Right forelimb (tissue), 1 donor: ENCODE measurements at places on chromosomes 2 and 18.

GRCh38 chr18:46273861-46274260, 169.7 kb downstream of the HAUS1 start:
- no peak for DNase-seq

- DNase-seq = no peak
Measured at GRCh38 chr2:179613701-179614100, 247.7 kb downstream of the ZNF385B start.

DNA sequence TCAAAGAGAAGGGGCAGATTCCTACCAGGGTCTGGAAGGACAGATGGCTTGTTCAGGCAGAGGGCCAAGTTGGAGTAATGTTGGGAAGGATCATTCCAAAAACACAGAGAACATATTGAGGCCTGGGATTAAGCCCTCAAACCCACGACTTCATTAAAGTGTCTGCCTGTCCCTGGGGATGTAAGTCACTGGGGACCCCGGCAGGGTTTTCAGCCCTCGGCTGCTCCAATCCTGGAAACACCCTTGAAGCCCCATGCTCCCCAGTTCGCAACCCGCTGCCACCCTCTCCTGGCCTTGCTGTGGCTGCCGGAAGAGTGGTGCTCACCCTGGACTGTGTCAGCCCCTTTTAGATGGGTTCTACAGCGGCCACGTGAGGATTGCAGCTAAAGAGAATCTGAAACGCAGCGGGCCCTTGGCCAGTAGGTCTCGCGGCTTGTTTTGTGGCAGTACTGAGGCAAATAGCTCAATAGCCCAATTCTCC, 79.9 kb downstream of the EPAS1 start:
- DNase-seq = no peak

- DNase-seq = no peak
Measured at GRCh38 chr2:85011098-85011497, 40.1 kb downstream of the KCMF1 start.

- DNase-seq = peak; percentile 29
Measured at GRCh38 chr2:109435066-109435690, 178.6 kb downstream of the SEPTIN10 start.

GRCh38 chr18:23274638-23275482, 139.6 kb downstream of the CABLES1 start:
- DNase-seq = no peak

- DNase-seq = no peak
Measured at GRCh38 chr18:79692886-79693285, 13.3 kb downstream of the CTDP1 start.

GRCh38 chr2:136255648-136256461, 137.9 kb upstream of the CXCR4 start:
- DNase-seq = no peak

DNA sequence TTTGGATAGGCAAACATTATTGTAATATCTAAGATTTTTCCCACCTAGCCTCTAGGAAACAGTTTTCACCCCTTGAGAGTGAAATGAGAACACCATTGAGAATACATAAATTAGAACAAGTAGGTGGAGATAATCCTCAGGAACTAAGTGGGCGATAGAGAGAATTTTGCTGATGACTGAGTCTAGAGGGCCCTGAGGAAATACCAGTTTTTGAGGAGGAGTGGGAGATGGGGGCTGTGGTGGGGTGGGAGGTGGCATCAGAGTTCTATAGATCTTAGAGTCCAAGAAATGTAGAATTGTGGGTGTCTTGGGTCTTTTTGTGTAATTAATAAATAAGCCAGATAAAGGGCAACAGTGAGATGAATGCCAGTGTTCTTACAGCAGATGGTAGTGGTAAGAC, 11.8 kb downstream of the NCAPH start:
- no peak for DNase-seq

DNA sequence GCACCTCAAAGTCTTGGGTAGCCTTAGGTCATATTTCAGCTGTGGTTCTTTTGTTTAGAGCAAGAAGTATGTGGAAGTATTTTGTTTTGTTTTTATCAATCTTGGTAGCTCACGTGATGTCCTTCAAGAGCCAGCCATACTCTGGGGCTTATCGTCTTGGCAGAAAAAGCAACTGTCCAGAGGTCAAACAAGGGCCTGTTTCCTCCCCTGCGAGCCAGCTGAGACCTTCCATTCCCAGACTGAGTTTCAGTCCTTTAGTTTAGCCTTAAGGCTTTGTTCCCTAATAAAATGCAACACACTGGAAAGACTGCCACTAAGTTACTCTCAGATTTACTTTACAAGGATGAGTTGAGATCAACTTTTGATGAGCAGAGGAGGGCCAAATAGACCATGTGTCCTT, 63.5 kb downstream of the TXNL1 start:
- DNase-seq = no peak

DNA sequence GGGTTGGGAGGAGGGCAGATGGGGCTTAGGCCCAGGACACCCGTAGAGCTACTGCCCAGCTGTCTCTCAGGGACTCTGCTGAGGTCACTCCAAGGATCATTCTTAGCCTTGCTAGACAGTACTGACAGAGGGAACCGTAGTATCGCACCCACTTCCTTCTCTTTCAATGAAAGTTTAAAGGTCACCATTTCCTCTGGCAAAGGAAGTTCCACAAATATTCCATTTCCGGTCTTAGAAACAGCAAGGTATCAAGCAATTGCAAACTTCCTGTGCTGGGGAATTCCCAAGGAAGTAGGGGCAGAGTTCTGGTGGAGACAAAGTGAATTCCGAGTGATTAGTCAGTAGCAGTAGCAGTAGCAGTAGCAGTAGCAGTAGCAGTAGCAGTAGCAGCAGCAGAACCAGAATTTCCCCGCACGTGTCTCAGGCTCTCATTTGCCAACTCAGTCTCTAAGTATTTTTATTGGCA, 24.7 kb downstream of the IL1B start:
- DNase-seq = no peak

DNA sequence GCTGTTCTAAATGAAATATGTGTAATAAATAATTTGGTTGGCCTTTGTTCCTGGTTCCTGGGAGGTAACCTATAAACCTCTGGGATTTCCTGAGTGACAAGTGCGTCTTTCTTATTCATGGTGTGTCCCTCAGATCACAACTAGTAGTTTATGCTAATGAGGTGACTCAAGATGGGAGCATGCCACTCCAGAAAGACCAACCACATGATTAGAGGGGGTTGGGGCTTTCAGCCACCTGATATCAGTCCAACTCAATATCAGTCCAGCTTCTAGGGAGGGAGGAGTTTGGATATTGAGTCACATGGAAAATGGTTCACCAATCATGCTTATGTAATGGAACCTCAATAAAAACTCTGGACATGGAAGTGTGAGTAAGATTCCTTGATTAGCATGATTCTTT, 96.6 kb downstream of the QPCT start:
- no peak for DNase-seq

GRCh38 chr2:173171321-173171720, 95.7 kb downstream of the MAP3K20 start:
- no peak for DNase-seq

GRCh38 chr2:59806486-59806885, 747.0 kb downstream of the BCL11A start:
- no peak for DNase-seq

- no peak for DNase-seq
Measured at GRCh38 chr18:22286585-22286984, 117.2 kb downstream of the GATA6 start.

DNA sequence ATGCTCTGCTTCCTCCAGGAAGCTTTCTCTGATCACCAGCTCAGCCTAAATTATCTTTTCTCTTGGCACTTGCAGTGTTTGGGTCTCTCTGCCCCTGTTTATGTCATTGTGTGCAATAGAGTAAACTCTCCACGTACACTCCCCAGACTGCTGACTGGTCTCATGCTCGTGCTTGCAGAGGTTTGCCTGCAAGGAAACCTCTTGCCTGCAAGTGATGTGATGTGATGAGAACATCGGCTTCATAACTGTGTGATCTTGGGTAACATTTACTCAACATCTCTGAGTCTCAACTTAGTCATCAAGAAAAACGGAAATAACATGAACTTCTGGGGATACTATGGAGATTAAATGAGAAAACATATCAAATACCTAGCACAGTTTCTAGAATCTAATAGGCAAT, 92.3 kb downstream of the BIN1 start:
- DNase-seq = no peak

DNA sequence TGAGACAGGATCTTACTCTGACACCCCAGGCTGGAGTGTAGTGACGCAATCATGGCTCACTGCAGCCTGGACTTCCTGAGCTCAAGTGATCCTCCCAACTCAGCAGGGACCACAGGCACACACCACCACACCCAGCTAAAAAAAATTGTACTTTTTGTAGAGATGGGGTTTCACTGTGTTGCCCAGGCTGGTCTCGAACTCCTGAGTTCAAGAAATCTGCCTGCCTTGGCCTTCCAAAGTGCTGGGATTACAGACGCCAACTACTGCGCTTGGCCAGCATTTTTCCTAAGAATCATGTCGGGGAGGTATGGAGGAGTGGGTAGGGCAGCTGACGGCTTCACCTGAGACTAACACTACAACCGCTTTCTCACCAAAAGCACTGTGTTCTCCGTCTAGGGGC, 50.4 kb downstream of the CYP26B1 start:
- no peak for DNase-seq

GRCh38 chr2:18841248-18842150, 252.1 kb upstream of the NT5C1B start:
- DNase-seq = no peak

GRCh38 chr18:3541549-3542386, 91.8 kb downstream of the TGIF1 start:
- no peak for DNase-seq

DNA sequence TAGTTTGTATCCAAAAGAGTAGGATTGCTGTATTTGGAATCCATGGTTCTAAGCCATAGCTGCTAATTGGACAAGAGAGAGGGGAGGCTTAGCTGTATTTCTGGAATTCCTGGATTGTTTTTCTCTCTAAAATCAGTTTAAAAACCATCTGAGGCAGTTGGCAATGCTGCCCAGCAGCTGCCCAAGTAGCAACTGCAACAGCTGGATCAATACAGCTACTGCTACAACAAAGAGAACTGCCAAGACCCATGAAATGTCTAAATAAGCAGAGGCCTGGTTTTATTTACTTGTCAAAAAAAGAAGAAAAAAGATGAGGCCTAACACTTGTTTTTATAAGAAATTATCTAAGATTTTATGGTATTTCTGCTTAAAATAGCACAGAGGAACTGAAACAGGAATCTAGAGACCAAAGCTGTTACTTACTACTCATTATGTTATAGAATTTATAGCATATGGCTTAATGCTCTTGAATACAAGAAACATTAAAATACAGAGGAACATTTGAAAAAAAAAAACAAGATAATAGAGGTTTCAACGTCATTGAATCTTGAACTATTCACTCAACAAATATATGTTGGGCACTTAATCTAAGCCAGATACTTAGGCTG, 39.1 kb downstream of the TMEFF2 start:
- DNase-seq = no peak

GRCh38 chr2:24012521-24013188, 2.8 kb downstream of the MFSD2B start:
- no peak for DNase-seq

DNA sequence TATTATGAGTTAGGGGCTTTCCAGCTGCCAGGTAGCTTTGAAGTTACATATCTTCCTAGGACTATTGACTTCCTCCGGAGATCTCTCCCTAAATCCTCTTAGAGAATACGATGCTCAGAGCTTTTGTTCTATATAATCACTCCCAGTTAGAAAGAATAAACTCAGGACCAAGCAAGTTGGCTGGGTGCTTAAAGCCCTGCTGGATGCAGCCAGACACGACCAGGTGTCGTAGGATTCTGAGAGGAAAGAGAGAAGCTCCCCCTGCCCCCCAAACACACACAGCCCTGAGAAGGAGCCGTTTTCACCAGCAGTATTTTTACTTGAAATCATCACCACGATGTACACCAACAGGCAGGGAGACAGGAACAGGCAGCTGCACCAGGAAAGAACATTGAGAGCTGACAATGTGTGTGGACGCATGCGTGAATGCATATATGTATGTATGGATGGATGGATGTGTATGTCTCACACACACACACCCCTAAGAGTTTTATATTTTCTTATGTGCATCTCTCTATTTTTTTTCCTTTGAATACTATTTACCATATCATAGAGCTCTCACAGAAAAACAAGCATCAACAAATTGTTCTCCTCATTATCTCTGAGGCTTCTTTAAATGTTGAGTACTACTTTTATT, 382.6 kb downstream of the EPHA4 start:
- no peak for DNase-seq

GRCh38 chr2:8558096-8558495, 123.8 kb upstream of the ID2 start:
- no peak for DNase-seq

DNA sequence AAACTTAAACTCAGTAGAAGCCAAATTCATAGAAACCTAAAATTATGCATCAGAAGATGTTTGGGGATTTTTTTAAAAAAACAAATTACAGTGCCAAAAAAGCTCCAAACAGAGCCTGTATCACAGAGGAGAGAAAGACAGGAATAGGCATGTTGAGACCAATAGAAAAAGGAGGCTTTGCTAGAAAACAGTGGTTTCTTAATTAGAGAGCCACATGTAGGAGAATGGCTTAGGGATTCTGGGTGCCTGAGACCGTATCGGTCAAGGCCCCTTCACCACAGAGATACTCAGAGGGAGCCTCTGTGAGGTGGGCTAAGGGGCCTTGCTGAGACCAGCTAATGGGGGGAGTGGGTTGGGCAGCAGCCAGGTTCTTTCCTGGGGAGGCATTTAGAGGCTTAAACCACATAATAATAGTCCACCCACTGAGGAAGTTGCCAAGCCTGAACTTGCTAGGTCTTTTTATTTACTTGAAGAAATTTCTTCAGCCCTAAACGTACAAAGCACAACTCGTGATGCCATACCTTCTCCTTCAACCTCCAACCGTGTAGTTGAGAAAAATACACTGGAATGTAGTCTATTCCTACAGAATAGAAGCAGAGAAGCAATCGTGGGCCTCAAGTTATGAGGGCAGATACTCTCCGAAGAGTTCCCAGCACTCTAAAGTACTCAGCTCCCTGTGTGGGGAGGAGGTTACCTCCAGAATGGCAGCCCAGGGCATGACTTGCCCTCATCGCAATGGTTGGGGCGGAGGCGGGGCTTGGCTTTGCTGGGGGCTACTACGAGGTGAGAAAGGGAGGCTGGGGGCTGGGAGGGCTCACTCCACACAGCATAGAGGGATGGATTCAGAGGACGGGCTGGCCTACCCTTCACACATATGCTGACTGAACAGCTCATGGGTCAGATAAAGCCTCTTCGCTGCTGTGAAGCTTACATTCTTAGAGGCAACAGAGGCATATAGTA, 237.9 kb downstream of the TPGS2 start:
- DNase-seq = peak; percentile 41

GRCh38 chr2:71499691-71500090, 46.3 kb downstream of the DYSF start:
- no peak for DNase-seq
